ENCODE measurements at places on chromosomes 3 and 15.

DNA sequence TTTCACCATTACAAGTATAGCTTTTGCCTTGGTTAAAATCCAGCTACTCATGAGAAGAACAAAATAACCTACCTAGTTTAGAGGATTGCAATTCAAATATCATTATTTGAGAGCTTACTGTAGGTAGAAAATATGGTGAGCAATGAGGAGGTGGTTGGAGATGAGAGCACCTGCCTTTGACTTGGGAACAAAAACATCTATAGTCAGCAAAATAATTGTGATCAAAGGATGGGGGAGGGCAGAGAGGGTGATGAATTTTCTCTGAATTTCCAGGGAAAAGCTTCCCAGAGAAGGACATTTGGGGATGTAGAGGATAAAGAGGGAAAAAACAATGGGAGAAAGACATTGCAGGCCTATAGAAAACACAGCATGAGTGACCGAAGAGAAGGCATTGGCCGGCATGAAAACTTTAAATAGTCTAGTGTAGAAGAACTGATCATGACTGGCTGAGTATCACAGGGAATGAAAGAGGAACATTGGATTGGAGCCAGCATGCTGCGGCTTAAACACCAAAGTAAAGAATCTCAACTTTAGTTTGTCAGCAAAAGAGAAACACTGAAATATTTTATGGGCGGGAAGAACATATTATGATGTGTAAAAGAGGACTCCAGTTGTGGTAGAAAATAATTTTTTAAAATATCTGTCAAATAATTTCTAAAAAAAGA is 581.3 kb downstream of the UNC13C start:
- no peak for DNase-seq

DNA sequence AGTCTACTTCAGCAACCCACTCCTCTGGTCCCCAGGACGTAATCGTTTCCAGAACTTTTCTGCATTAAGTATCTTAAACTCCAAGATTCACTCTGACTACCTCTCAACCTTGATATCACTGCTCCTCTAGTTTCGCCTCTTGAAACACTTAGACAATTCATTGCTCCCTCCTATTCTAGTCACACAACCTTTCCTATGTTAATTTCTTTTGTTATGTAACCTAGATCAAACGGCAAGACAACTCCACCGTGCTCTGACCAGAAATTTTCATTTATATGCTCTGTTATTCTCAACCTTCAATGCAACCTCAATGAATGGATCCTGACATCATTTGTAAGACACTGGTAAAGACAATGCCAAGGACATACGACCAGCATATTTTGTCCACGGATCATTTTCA is 71.3 kb downstream of the CADM2 start:
- no peak for DNase-seq

DNA sequence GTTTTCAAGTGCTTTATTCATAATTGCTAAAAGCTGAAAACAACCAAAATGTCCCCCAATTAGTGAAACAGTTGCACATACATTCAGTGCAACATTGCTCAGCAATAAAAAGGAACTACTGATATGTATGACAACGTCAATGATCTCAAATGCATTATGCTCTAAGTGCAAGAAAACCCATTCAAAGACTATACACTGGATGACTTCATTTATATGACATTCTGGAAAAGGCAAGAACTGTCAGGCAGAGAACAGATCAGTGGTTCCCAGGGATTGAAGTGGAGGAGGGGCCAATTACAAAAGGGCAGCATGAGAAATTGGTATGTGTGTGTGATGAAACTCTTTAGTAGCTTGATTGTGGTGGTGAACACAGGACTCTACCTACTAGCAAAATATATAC is 585.6 kb downstream of the TBL1XR1 start:
- DNase-seq, result no peak

- DNase-seq, result no peak
Measured at GRCh38 chr3:127975153-127976029, 60.4 kb downstream of the KBTBD12 start.

DNA sequence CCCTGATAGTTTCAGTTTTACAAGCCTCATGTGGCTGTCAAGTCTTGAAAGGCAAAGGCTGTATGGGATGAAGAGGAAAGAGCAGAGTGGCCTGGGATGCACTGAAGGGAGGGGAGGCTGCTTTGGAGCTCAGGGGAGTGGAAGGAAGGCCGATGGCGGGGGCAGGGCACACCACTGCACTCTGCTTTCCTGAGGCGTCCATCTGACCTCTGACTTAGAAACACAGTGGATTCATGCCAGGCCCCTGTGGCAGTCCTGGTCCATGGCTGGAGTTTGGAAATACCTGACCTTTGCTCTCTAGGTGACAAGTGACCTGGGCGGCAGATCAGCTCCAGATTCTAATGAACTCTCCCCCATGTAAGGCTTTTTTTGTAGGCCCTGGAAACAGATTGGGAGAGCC is 19.0 kb downstream of the FAH start:
- no peak for DNase-seq

DNA sequence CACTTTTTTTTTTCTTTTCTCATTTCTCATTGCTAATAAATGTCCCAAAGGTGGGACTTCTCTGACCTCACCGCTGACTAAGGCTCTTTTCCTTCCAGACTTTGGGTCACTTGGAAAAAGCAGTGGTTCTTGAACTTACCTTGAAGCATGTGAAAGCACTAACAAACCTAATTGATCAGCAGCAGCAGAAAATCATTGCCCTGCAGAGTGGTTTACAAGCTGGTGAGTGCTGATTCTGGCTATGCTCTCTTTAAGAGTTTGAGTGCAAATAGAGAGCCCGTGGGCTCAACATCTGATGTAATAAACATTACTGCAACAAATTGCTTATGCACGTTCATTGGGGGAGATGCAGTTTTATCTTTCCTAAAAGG is 2.0 kb downstream of the BHLHE40 start:
- no peak for DNase-seq

- DNase-seq, result no peak
Measured at GRCh38 chr15:90024406-90024805, 23.3 kb downstream of the ZNF710 start.

- DNase-seq, result peak; percentile 46
Measured at GRCh38 chr15:31930967-31931366, 99.3 kb upstream of the CHRNA7 start.

DNA sequence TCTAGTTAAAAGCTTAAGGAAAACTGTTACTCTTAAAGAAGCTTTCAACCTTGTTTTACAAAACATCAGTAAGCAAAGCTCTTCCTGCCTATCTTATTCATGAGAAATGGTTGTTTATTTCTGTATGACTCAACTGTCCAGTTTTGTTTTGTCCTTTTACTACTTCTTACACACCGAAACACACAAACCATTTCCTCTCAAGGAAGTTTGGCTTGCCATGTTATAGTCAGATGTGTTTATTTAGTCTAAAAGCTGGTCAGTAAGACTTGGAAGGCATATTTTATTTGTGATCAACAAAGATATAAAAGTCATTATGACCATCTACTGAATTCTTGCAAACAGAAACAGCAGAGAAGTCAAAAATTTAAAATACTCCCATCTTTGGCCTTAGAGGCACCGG is 53.2 kb upstream of the RBSN start:
- no peak for DNase-seq

GRCh38 chr15:52112203-52112750 is 298 bp downstream of the BCL2L10 start:
- peak; percentile 54 for DNase-seq

- no peak for DNase-seq
Measured at GRCh38 chr3:168472783-168473182, 377.1 kb upstream of the GOLIM4 start.

- no peak for DNase-seq
Measured at GRCh38 chr15:76999996-77000395, 5.1 kb downstream of the PSTPIP1 start.

DNA sequence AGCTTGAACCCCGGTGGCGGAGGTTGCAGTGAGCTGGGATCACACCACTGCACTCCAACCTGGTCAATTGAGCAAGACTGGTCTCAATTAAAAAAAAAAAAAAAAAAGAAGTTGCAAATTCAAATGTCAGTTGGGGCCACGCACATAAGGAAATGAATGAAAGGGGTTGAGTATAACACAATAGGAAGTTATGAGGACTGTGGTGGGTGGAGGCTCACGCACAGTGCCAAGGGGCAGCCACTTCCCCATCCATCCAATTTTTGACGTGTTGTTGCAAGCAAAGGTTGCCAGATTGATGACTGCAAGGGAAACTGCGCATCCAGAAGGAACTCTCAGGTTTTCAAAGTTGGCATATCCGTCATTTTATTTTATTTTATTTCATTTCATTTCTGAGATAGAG is 532.2 kb downstream of the NTRK3 start:
- no peak for DNase-seq

- DNase-seq, result no peak
Measured at GRCh38 chr3:31932990-31933389, 48.1 kb downstream of the OSBPL10 start.

DNA sequence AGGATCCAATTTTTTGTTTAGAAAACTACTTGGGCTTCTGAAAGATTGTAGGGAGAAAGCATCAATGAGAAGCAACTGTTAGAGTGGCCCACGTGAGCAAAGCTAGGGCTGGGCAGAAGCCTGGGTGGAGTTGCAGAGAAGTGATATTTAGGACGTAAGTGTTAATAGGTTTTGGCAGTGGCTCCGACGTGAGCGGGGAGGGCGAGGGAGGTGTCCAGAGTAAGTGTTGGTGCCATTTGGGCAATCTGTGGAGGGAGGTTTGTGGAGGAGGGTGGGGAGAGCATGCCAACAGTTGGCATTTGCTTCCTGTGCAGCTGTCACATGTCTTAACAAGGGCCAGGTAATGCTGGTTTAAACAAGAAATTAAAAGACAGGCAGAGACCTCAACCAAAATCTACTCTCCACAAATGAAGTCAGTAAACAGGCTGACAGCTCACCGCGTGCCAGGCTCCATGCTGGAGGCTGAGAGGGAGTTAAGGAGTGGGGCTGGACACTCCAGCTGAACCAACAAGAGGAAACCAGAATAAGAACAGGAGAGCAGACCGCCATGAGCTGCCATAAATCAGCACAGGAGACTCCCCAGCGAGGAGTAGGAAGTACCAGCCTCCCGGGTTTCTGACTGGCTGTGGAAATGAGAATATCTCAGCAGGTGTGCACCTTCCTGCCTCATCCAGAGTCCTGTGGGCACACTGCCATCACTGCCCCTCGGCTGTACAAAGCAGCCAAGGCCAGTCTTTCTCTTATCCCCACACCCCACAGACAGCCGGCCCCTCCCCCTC is 232.6 kb downstream of the ABHD5 start:
- DNase-seq, result no peak

- no peak for DNase-seq
Measured at GRCh38 chr15:78420220-78420619, 17.8 kb upstream of the IREB2 start.

GRCh38 chr15:52256366-52256765 is 39.2 kb downstream of the MYO5C start:
- DNase-seq, result peak; percentile 87

- DNase-seq, result peak; percentile 59
Measured at GRCh38 chr3:99172736-99173657, 271.5 kb upstream of the DCBLD2 start.

DNA sequence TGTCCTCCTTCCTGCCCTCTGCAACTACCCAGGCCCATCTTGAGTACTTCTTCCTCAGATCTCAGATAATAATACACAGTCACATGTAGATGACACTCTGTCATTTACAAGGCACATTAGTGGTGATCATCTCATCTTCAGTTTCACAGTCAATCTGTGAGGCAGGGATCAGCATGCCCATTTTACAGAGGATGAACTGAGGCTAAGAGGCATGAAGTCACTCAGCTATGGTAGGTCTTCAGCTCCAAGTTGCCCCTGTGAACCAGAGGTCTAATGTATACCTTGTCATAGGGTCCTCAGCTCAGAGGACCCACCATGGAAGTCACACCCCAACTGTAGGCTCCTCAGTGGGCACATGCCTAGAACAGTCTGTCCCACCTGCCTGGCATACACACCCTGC is 4.2 kb upstream of the CILP start:
- no peak for DNase-seq

GRCh38 chr3:46286947-46287565 is 44.8 kb downstream of the CCR3 start:
- DNase-seq, result no peak

DNA sequence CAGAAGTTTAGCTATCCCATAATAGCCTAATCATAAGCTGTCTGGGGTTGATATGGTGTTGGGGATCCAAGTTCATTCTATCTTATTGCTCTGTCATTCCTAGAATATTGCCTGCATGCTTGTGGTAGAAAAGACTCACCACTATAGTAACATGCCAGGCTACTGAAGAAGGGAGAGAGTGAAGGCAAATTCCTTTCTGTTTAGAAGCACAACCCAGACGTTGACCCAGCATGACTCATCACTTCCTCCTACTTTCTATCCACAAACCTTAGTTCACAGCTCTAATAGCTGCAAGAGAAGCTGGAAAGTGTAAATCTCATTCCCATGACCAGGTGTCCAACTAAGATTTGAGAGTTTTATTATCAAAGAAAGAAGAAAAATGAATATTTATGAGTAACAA is 57.8 kb upstream of the NMD3 start:
- no peak for DNase-seq

DNA sequence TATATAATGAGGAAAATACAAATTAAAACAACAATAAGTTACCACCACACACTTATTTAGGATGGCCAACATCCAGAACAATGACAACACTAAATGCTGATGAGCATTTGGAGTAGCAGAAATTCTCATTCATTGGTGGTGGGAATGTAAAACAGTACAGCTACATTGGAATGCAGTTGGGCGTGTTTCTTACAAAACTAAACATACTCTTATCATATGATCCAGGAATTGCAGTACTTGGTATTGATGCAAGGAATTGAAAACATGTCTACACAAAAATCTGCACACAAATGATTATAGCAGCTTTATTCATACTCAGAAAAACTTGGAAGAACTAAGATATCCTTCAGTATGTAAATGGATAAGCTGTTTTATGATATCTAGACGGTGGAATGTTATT is 594.2 kb downstream of the ZBBX start:
- no peak for DNase-seq

GRCh38 chr15:57160823-57161560 is 215.3 kb upstream of the CGNL1 start:
- DNase-seq, result no peak

GRCh38 chr15:62845241-62846126 is 197.1 kb upstream of the TPM1 start:
- DNase-seq, result no peak

GRCh38 chr3:174775603-174776002 is 83.5 kb upstream of the NAALADL2 start:
- no peak for DNase-seq

DNA sequence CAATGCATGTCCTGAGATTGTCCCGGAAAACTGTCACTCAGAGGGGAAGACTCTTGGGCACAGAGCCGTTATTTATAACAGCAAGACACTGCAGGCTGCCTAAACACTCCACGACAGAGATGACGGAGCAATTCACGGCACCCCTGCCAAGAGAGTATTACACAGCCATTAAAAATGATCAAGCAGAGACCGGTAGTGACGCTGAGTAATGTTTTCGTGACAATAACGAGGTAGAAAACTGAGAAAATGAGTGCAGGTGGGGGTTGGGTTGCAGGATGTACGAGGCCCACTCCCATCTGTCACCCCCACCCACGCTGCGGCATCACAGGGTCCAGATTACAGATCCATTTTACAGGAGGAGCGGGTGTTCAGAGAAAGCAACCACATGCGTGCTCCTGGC is 58.9 kb upstream of the LINGO1 start:
- DNase-seq, result no peak

GRCh38 chr15:68610825-68611224 is 32.0 kb downstream of the CORO2B start:
- DNase-seq, result no peak

Data from activated naive CD4-positive, alpha-beta T cell treated with anti-CD3 and anti-CD28 coated beads for 36 hours (primary cell).